ENCODE measurements at places on chromosomes 11 and 22. TPM values are rescaled to one million over a fixed set of nuclear protein-coding genes. Genes with fewer than 3 reads are reported as not detected.

GRCh38 chr11:78954696-78955095 is 380.0 kb upstream of the NARS2 start:
- no peak for DNase-seq

DNA sequence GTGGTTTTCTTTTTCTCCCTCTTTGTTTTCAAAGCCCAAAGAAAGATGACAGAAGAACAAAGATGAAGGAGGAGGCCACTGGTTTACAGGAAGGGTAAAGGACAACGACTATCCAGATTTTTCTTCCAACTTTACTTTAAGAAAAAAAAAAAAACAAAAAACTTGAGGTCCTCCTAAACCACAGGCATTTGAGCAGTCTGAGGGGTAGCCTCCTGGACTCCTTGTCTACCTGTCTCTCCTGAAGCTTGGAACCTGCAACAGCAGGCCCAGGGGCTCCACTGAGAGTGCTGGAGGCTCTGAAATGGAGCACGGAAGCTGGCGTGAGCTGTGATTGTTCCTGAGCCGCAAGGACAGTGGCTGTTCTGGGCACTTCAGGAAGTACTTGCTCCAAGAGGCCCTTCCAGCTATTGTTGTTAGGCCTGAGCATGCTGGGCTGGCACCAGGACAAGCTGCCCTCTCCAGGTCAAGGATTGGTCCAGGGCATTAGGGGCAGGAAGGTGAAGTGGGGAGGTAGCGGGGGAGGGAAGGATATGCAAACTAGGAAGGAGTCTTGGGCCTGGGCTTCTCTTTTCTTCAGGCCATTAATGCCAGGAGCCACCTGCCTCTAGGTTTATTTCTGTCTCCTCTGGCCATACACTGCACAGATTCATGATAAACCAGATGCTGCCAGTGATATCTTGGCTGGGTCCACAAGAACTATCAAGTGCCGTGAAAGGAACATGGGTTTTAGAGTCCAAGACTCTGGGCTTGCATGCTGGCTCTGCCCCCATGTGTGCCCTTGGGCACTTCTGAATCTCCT is 147.3 kb downstream of the CCDC34 start:
- peak; percentile 43 for DNase-seq

GRCh38 chr22:48051796-48052620 is 1289.6 kb downstream of the TBC1D22A start:
- no peak for DNase-seq

DNA sequence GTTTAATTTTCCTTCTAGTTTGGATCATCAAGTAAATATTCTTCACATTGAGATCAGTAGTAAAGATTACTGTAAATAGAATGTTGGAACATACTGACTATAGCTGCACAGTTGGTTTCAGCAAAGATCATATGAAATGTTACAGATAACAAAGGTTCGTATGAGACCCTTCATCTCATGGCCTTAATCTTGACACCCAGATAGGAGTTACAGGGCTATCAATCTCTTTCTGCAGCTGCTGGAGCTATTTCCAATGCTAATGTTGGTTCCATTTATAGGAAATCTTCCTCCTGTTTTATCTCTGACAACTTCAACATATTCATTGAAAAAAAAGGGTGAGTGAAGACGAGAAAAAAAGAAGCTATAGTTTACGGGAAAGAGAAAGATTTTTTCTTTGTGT is 495.6 kb downstream of the JRKL start:
- no peak for DNase-seq

DNA sequence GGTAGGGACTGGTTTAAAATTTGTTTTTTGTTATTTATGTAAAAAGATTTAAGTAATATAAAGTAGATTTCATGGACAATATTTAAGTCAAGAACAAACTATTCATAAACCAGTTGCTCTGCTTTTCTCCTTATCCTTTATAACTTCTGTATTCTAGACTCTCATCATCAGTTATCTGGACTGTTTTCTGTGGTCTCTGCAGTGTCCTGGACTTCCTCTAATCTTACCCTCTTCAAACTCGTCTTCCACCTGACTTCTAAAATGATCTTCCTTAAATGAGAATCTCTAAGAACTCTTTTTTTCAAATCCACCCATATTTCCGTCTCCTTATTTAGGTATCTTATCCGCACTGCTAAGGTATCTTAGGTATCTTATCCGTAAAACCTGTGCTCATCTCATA is 8.1 kb downstream of the RRM1 start:
- no peak for DNase-seq

DNA sequence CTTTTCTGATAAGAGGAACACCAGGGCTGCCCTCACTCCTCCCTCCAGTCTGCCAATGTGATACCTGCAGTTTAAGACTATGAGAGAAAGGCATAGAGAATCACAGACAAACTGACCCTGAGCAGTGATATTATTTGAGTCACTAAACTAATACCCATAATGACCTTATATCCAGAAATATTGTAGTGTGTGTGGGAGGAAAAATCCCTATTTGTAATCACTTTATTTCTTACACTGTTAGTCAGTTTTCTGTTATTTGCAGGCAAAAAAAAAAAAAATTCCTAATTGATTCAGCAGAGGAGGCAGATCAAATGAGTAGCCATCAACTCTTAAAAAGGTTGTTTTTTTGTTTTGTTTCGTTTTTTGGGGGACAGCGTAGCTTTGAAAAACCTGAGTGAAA is 82.5 kb downstream of the MAML2 start:
- DNase-seq = no peak

DNA sequence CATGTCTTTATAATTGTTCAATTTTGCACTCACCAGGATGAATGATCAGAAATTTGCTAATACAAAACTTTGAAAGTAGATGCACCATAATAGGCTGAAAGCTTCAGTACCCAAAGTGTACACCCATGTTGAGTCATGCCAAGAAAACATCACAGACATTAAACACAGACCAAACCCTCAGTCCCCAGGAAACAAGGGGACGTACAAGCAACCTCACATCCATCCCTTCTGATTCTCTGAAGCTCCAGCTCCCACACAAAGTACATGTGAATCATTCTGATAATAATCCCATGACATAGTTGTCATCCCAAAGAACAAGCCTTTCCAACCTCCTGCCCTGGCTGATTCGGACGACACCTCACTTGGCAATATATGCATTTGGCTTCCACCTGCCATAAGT is 183.8 kb downstream of the SNX19 start:
- DNase-seq = no peak

DNA sequence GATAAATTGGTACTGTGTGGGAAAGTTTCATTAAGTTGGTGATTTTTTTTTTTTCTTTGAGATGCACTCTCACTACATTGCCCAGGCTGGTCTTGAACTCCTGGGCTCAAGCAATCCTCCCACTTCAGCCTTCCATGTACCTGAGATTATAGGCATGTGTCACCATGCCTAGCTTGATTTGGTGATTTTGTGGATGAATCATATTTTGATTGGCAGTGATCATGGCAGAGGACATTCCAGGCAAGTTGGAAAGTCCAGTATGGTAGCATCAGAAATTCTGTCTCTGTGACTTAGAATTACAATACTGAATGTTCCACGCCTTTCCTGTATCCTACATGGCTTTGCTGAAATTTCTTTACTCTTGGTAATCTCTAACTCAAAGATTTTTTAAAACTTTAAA is 49.4 kb downstream of the HORMAD2 start:
- DNase-seq = no peak

DNA sequence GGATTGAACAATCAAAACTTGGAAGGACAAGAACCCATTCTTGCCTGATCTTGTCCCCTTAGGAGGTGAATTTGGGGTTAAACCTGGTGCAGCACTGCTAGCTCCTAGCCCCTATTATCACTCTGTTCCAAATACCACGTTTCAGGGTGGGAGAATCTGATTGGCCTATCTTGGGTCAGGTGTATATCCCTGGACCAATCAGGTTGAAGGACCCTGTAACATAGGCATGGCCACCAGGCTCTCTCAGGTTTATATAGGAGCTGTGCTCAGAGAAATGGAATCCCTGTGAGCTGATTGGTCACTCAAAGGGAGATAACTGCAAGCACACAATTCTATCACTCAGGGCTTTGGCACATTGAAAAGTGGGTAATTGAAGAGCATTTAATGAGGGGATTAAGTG is 26.6 kb upstream of the AMPD3 start:
- no peak for DNase-seq

DNA sequence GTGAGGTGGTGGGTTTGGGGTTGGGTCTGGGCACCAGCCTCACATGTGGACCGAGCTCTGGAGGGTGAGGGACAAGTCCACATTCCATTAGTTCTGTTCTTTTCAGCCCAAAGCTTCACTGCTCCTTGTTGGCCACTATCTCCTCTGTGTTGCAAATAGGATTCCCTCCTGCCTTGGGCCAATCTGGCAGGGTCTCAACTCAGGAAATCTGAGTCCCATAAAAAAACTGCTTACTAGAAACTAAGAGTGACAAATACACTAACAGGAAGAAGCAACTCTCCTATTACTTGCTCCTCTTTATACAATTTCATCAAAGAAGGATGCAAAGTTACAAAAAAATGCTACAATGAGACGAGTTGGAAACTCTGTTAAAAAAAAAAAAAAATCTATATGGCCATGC is 66.2 kb upstream of the CSNK1E start:
- no peak for DNase-seq

- DNase-seq = peak; percentile 68
Measured at GRCh38 chr11:131064373-131064991, 148.2 kb upstream of the SNX19 start.

DNA sequence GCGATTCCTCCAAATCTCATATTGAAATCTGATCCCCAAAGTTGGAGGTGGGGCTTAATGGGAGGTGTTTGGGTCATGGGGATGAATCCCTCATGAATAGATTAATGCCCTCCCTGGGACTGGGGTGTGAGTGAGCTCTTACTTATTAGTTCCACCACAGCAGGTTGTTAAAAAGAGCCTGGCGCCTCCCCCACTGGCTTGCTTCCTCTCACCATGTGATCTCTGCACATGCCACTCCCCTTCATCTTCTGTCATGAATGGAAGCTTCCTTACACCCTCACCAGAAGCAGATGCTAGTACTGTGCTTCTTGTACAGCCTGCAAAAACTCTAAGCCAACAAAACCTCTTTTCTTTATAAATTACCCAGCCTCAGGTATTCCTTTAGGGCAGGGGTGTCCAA is 8.8 kb downstream of the RRAS2 start:
- DNase-seq = no peak

OR51E2 gene
- 0.53 TPM for total RNA-seq

LYVE1 gene
- total RNA-seq = 52.2 TPM

C11orf65 gene
- 0.66 TPM for total RNA-seq

KRTAP5-11 gene
- total RNA-seq = not detected

TREH gene
- total RNA-seq = under 0.01 TPM

GUCY1A2 gene
- 14.3 TPM for total RNA-seq

CHST1 gene
- total RNA-seq = 6.7 TPM

SSH3 gene
- total RNA-seq = 9.7 TPM

P2RX6 gene
- total RNA-seq = 19.8 TPM

PDGFB gene
- total RNA-seq = 9.7 TPM

SCUBE1 gene
- total RNA-seq = 0.13 TPM

KRTAP5-7 gene
- not detected for total RNA-seq

GP1BB gene
- 13.7 TPM for total RNA-seq

TMEM191B gene
- 0.13 TPM for total RNA-seq
